ENCODE measurements at places on chromosomes 7 and 10. TPM values are rescaled to one million over a fixed set of nuclear protein-coding genes. Genes with fewer than 3 reads are reported as not detected.

Gene CTNNA3
- 0.95 TPM for total RNA-seq

Gene KEL
- total RNA-seq = not detected

Gene RBP3
- not detected for total RNA-seq

Gene ITIH2
- total RNA-seq = not detected

DNA sequence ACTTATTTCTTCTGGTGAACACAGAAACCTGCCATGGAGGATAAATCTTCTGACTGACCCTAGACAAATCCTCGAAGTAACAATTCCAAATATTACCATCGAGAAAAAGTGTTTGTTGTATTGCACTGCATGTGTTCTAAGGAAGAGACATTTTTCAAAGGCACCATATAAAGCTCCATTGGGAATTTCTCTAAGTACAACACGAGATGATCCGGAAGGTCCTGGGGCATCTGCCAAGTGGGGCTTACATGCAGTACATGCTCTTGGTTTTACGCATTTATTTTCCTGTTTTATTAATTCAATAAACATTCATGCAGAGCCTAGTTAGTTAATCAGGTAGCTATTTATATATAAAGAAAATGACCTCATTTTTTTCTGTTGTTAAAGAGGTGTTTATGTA is 692.0 kb upstream of the IGFBP3 start:
- peaks cover 10% of the 10 kb centered on the region for H3K4me1 ChIP-seq
- no peaks in the 10 kb centered on the region for H3K36me3 ChIP-seq
- no peak for DNase-seq
- no peak overlapping the region for H3K27ac ChIP-seq

DNA sequence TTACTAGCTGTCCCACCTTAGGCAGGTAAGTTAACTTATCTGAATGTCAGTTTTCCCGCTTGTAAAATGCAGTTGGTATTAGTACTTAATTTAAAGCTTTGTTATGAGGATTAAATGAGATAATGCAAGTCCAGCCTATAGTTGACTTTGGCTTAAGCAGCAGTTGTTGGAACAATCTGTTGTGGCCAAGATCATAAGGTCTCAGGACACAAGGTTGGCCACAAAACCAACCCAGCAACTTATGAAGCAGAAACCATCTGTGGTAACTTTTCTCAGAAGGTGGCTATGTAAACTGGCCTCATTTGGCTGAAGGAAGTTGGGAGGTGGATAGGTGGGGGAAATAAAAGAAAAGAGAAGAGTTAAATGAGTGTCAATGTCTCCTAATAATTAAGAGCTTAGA is 29.4 kb downstream of the ENTPD1 start:
- peaks cover 65% of the 10 kb centered on the region for H3K4me1 ChIP-seq
- DNase-seq = no peak
- H3K36me3 ChIP-seq = no peaks in the 10 kb centered on the region
- H3K27me3 ChIP-seq = no peaks in the 10 kb centered on the region
- H3K4me3 ChIP-seq = no peak overlapping the region

DNA sequence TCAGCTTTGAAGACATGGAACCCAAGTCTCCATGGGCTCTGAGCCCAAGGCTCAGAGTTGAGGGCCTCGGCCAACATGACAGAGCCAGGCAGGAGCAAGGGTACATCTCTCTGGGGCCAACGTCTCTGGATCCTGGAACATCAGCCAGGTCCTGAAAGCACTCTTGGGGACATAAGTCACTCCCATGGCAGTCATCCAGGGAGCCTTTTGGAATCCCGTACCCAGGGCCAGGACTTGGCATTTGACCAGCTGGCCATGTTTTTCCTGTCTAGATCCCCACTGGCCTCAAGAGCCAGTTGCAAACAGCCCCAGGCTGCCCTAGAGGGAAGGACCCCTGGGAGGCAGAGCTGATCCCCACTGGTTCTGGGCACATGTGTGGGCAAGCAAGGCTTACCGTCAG is 4.3 kb upstream of the CXCL12 start:
- no peak overlapping the region for H3K4me3 ChIP-seq
- no peaks in the 10 kb centered on the region for H3K27me3 ChIP-seq
- H3K27ac ChIP-seq = no peak overlapping the region
- no peak for DNase-seq

DNA sequence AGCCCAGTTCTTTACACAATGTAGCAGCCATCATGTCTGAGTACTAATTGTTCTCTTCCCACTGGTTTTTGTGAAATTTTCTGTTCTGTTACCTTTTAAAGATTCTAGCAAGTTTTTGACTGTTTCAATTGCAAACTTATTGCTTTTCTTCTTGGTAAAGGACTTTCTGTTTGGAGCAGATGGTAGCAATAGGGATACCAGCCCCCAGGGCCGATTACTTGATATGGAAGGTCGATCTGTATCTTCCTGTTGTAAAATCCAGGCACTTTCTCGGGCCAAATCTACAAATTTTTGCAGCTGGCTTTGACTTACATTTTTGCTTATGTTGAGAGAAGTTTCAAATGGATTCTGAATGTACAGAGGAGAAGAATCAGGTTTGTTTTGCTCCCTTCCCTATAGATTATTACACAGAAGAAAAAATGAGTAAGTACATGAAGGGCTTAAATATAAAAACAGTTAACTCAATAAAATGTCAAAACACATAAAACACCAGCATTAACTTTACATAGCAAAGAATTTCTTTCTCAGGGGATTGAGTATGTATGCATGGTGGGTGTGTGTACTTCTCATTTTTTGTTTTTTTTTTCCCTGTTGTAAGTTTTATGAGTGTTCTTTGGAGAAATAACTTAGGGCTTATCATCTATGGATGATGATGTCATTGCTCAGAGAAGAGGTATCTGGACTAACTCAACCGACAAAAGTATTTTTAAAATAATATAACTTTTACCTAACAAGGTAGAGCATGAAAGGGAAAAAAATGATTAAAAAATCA is 35.3 kb downstream of the MTPAP start:
- H3K36me3 ChIP-seq = peaks cover 11% of the 10 kb centered on the region
- H3K4me3 ChIP-seq = no peak overlapping the region
- H3K4me1 ChIP-seq = no peaks in the 10 kb centered on the region

DNA sequence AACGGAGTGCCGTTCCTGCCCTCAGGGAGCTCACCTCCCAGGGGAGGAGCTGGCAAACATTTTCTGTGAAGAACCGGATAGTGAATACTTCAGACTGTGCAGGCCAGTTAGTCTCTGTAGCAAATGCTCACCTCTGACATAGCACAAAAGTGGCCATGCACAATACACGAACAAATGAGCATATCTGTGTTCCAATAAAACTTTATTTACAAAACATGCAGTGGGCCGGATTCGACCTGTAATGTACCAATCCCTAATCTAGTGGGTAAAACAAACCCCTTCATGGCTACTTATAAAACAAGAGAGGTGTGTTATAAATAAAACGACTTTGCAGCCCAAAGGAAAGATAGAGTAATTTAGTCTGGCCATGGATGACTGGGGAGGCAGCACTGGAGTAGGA is 48.7 kb downstream of the KCNMA1 start:
- DNase-seq = no peak
- no peaks in the 10 kb centered on the region for H3K36me3 ChIP-seq
- H3K4me1 ChIP-seq = peaks cover 36% of the 10 kb centered on the region
- H3K4me3 ChIP-seq = no peak overlapping the region

GRCh38 chr10:132709471-132709951 is 76.4 kb downstream of the NKX6-2 start:
- no peak overlapping the region for H3K4me3 ChIP-seq
- no peak overlapping the region for H3K27ac ChIP-seq
- peaks cover 21% of the 10 kb centered on the region for H3K36me3 ChIP-seq
- DNase-seq = no peak
- H3K4me1 ChIP-seq = no peaks in the 10 kb centered on the region
- H3K27me3 ChIP-seq = no peaks in the 10 kb centered on the region

DNA sequence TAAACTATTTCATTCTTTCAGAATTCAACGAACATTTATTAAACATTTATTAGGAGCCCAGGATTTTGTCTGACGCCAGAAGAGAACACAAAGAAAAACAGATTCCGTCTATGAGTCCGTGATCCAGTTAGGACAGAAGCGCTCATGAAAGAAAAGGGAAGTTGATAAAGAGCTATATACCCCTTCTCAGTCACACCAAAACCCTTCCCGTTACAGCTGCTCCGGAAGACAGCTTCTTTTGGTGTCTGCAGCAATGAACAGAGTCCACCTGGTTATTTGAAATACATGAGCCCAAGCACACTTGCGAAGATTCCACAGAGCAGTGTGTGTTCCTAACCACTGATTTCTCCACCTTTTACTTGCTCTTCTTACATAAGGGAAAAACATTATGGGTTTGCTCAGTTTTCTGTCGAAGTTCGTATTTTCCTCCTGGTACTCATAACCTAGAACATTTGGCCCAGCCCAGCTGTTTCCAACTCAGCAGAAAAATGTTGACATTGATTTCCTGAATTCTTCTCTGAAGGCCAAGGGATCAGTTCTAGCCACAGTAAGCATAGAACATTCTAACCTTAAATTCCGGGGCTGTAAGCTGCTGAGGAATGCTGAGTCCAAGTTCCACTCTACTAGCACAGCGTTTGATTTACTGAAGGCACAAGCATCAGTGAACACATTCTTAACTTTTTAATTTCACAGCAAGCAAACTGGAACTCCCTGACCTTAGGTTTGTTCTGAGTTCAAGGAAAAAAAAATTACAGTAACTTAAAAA is 206.5 kb downstream of the SORCS1 start:
- no peak overlapping the region for H3K27ac ChIP-seq
- H3K4me1 ChIP-seq = peaks cover 3% of the 10 kb centered on the region
- H3K27me3 ChIP-seq = no peaks in the 10 kb centered on the region
- no peaks in the 10 kb centered on the region for H3K36me3 ChIP-seq
- DNase-seq = no peak

DNA sequence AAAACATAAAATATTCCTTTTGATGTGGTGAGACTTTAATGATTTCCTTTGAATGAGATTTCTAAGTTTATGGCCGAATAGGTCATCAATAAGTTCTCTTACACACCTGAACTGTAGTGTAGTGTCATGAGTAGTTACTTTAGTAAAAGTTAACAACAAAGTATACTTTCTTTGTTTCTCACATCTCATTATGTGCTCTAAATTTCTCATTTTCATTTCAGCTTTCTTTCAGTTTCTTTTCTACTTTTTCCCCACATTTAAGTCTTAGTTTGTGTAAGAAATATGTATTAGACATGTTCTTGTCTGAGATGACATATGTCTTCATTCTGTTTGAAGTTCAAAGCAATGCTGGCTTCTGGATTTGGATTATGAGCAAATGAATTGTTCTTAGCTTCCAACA is 348.1 kb downstream of the ANKRD7 start:
- DNase-seq = no peak
- no peaks in the 10 kb centered on the region for H3K36me3 ChIP-seq
- H3K27ac ChIP-seq = peak overlapping the region; percentile 35

DNA sequence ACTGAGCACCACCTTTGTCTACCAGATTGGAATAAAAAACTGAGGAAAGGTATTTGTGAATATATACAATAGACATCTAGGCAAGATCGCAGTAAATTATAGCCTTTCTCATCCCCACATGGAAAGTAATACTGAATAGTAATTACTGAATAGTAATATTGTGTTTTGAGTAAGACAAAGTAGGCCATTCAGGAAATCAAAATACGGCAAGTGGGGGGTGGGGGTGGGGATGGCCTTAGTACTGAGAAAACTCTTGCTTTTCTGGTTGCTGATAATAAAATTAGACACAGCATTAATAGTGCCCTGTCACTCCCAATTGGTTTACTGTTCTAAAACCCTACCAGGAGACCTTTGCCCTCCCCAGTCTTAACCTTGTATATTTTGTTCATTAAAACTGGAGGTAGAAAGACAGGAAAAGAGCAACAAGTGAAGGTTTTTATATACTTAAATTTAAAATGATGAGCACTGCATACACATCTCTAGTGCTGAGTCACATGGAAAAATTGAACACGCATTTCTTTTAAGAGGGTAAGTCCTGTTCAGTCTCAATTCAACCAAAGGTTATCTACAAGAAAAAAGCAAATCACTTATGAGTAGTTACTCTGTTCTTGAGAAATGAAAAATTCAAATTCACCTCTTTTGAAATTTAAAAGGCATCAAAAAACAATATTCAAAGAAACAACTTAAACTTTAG is 65.6 kb downstream of the IGF2BP3 start:
- no peaks in the 10 kb centered on the region for H3K27me3 ChIP-seq
- no peaks in the 10 kb centered on the region for H3K36me3 ChIP-seq
- no peak overlapping the region for H3K27ac ChIP-seq
- DNase-seq = no peak

- H3K27ac ChIP-seq = peak overlapping the region; percentile 65
- H3K27me3 ChIP-seq = no peaks in the 10 kb centered on the region
- H3K36me3 ChIP-seq = no peaks in the 10 kb centered on the region
- H3K4me1 ChIP-seq = peaks cover 15% of the 10 kb centered on the region
- H3K4me3 ChIP-seq = no peak overlapping the region
These were observed 265.7 kb downstream of the SUGCT start for GRCh38 chr7:40400525-40400924.

DNA sequence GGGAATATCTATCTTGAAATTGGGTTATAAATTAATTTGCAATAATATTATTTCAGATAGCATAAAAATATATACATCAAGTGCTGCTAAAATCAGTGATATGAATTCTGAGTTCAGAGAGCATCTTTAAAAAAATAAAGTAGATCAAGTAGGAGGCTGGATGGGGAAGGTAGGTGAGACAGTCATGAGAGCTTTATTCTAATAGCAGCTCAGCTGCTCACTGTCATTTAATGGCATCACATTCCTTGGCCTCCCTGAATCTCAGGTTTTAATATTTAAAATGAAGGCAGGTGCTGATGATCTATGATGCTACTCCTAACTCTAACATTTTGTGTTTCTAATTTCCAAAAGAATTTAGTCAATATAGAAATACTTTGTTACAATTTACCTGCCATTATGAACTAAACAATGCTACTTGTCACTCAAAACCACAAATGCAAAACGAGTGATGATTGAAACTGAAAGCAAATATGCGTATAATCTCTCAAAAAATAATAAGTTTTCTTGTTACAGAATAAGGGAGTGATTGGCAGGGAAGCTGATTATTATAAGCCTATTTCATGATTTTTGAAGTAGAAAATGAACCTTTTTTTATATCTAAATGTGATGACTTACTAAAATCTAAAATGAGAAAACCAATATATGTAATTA is 147.6 kb upstream of the CSTF2T start:
- peaks cover 15% of the 10 kb centered on the region for H3K4me1 ChIP-seq
- H3K4me3 ChIP-seq = no peak overlapping the region
- H3K36me3 ChIP-seq = no peaks in the 10 kb centered on the region

GRCh38 chr10:6580279-6581029 is 378 bp upstream of the PRKCQ start:
- H3K4me1 ChIP-seq = no peaks in the 10 kb centered on the region
- no peak for DNase-seq
- no peak overlapping the region for H3K27ac ChIP-seq
- H3K4me3 ChIP-seq = peak overlapping the region; percentile 72

- H3K27ac ChIP-seq = no peak overlapping the region
- no peaks in the 10 kb centered on the region for H3K27me3 ChIP-seq
- no peaks in the 10 kb centered on the region for H3K36me3 ChIP-seq
- no peaks in the 10 kb centered on the region for H3K4me1 ChIP-seq
- H3K4me3 ChIP-seq = no peak overlapping the region
These were observed 102.1 kb downstream of the CRPPA start for GRCh38 chr7:16318989-16319915.

GRCh38 chr10:58555170-58555929 is 42.7 kb downstream of the BICC1 start:
- H3K27ac ChIP-seq = no peak overlapping the region
- no peak overlapping the region for H3K4me3 ChIP-seq
- no peaks in the 10 kb centered on the region for H3K27me3 ChIP-seq
- no peaks in the 10 kb centered on the region for H3K4me1 ChIP-seq
- DNase-seq = no peak
